ENCODE measurements at places on chromosomes 1 and 21. TPM values are rescaled to one million over a fixed set of nuclear protein-coding genes. Genes with fewer than 3 reads are reported as not detected.

- no peak for DNase-seq
These were observed 72.2 kb upstream of the CD34 start for GRCh38 chr1:207983044-207983635.

Gene PDE4DIP
- total RNA-seq, result 13.7 TPM

DNA sequence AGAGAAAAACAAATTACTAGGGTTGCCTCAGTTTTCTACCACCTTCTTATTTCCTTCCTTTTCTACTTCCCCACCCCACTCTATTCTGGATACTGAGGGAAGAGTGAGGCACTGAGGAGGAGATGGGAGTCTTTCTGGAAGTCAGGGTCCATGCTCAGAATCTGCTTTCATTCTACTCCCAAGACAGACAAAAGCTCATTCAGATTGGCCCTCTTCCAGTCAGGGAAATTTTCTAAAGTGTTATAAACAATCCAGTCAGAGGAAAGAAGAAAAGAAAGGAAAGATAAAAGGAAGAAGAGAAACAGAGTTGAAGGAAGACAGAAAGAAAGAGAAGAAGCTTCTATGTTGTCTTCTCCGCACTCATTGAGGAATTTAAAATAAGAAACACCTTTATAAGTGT is 228.6 kb downstream of the COP1 start:
- DNase-seq, result no peak

GRCh38 chr1:168483539-168483938 is 60.3 kb downstream of the XCL2 start:
- no peak for DNase-seq

DNA sequence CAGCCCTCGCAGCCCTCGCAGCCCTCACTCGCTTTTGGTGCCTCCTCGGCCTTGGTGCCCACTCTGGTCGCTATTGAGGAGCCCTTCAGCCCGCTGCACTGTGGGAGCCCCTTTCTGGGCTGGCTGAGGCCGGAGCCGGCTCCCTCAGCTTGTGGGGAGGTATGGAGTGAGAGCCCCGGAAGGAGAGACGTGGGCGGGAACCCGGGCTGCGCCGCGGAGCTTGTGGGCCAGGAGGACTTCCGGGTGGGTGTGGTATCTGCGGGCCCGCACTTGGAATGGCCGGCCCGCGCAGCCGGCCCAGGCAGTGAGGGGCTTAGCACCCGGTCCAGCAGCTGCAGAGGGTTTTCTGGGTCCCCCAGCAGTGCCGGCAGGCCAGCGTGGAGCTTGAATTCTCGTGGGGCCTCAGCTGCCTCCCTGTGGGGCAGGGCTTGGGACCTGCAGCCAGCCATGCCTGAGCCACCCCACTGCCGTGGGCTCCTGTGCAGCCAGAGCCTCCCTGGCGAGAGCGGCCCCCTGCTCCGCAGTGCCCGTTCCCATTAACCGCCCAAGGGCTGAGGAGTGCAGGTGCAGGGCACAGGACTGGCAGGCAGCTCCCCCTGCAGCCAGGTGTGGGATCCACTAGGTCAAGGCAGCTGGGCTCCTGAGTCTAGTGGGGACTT is 9.9 kb upstream of the CFHR2 start:
- DNase-seq, result no peak

Gene FTCD
- total RNA-seq, result 0.92 TPM

- DNase-seq, result no peak
These were observed 10.1 kb downstream of the HECTD3 start for GRCh38 chr1:45001011-45001481.

DNA sequence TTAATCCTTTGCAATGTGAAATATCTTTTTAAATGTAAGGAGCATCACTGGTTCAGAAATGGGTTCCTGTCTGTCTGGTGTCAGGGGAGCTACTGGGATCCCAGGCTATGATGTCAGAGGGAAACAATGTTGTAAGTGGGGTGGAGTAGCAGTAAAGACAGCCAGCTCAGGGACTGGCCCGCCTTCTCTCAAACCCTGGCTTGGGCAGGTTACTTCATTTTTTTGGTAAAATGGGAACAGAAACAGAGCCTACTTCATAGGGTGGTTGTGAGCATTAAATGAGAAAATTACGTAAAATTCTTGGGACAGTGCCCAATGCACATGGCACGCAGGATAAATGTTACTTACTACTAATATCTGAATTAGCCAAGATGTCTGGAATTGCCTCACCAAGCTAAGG is 30.7 kb upstream of the IL20 start:
- no peak for DNase-seq

DNA sequence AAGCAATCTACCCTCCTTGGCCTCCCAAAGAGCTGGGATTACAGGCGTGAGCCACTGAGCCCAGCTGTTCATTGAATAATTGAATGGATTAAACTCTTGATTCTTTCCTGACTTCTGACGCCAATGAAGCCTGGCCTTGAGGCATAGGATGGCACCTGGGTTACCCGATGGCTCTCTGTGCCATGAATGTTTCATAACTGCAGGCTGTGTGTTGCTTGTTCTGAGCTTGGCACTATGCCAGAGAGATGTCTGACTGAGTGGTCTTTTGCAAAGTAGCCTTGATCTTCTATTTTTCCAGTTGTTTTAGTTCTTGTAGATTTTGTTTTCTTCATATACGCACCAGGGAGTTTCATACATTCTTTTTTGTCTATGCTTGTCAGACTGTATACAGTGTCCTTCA is 38.5 kb upstream of the AK4 start:
- no peak for DNase-seq

- DNase-seq, result peak; percentile 81
These were observed 33.4 kb upstream of the TENT5B start for GRCh38 chr1:27045973-27046558.

DNA sequence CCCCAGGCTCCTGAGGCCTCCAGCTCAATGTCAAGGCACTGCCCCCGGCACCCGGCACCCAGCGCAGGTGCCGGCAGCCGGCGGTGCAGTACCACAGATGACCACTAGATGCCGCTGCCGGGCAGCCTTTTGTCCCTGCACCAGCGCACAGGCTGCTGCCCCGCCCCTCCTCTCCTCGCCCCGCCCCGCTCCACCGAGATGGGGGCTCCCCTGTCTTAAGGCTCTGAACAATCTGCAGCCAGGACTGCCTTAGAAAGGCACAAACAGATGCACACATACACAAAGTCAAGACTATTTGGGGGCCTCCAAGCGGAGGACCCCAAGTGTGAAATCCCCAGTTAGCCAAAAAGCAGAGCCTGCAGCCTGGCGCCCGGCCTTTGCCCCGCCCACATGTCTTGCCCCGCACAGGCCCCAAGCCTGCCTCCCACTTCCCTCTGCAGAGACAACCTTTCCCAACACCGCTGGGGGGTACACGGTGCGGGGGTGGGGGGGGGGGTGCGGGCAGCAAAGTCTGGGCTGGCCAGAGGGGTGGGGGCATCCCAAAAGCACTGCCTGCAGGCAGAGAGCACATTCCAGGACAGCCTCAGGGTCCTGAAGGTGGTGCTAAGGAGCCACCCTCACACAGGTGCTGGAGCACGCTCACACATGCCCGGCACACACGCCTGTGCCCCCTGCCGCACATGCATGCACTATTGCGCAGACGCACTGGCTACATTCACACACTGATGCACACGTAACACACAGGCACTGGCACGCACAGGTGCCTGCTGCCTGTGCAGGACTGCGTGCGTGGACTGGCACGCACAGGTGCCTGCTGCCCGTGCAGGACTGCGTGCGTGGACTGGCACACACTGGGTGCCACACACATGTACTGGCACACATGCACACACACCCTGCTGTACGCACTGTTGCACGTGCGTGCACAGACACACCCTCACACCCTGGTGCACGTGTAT is 37.1 kb downstream of the ARHGEF16 start:
- DNase-seq, result peak; percentile 86

Gene LEMD1
- 1.4 TPM for total RNA-seq

Gene PLA2G2D
- 0.12 TPM for total RNA-seq

Gene ANKRD35
- 2.1 TPM for total RNA-seq

GRCh38 chr1:116436611-116436970 is 63.5 kb downstream of the ATP1A1 start:
- no peak for DNase-seq

Gene ARTN
- total RNA-seq, result 0.72 TPM

Gene TRIM67
- not detected for total RNA-seq

Gene UBL4B
- not detected for total RNA-seq

- no peak for DNase-seq
These were observed 21.4 kb upstream of the LRRC38 start for GRCh38 chr1:13535227-13535626.

- no peak for DNase-seq
These were observed 6.5 kb downstream of the ARHGAP29 start for GRCh38 chr1:94230920-94231319.

Gene GPA33
- total RNA-seq, result not detected

GRCh38 chr1:207666342-207666741 is 21.4 kb downstream of the CR1L start:
- DNase-seq, result no peak

DNA sequence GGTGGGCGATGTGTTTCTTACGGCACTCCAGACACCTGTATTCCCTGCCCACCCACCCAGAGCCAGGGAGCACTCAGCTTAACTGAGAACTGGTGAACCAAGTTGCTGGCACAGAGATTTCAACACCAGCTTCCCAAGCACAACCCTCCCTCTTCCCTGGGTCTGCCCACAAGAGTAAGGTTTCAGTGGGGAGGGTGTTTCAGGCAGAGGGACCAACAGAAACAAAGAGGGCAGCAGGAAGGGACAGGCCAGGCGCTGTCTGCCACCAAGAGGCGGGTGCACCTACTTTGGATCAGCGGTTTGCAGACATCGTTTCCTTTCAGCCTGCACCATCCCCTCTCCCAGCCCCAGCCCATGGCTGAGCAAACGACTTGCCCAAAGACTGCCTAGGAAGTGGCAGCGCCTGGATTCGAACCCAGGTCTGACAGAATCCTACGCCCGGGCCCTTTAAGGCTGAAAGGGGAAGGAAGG is 21.9 kb upstream of the ALDH4A1 start:
- no peak for DNase-seq

Gene BLACAT1
- 0.08 TPM for total RNA-seq

DNA sequence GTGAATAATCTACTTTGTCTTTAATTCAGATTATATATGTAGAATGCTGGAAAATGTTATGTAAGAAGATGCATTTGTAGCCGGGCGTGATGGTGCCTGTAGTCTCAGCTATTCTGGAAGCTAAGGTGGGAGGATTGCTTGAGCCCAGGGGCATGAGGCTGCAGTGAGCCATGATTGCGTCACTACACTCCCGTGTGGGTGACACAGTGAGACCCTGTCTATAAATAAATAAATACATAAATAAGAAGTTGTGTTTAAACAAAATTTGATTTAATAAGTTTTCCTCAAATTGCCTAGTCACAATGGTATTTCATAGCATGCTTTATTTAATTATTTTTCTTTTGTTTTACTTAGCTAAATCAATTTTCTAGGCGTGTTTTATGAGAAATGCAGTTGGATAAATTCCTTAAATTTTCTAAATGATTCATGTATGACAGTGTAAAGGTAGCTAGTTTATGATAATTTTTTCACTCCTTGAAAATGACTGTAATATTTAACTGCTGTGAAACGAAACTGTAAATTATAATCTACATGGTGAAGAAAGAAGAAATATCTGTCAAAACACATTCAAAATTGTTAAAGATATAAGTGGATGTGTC is 232.6 kb downstream of the SRGAP2C start:
- DNase-seq, result no peak

GRCh38 chr1:36934061-36934460 is 100.3 kb downstream of the GRIK3 start:
- DNase-seq, result no peak

DNA sequence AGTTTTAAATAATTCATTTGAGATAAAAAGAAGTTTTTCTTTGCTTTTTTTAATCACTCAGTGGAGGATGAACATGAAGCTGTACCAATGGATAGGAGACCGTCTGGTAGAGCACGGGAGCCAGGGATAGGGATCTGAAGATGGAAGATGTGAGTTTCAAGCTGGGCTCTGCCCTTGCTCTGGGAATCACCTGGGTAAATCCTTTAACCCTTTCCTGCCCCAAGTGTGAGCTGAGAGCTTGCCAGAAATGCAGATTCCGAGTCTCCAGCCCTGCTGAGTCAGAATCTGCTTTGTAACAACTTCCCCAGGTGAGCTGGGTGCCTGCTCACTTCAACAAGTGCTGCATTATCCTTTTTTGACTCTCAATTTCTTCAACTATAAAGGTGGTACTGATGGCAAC is 44.1 kb downstream of the ERG start:
- DNase-seq, result no peak

Gene PIGM
- total RNA-seq, result 3.9 TPM

Gene CCDC190
- total RNA-seq, result not detected

Gene CBR3
- 8.4 TPM for total RNA-seq

DNA sequence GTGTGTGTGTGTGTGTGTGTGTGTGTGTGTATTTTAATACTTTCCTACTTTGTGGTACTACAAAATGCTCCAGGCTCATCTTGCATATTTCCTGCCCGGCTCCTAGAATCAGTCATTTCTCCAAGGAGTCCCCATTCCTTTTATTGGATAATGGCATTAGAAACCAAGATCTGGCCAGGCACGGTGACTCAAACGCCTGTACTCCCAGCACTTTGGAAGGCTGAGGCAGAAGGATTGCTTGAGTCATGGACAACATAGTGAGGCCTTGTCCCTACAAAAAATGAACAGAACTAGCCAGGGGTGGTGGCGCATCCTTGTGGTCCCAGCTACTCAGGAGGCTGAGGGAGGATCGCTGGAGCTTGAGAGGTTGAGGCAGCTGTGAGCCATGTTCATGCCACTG is 20.3 kb downstream of the EPB41 start:
- DNase-seq, result no peak

Gene FAM72D
- total RNA-seq, result not detected

- DNase-seq, result no peak
These were observed 94.6 kb downstream of the ATP6V1G3 start for GRCh38 chr1:198445872-198446271.

- DNase-seq, result no peak
These were observed 437.7 kb upstream of the OLFM3 start for GRCh38 chr1:102434421-102434820.

DNA sequence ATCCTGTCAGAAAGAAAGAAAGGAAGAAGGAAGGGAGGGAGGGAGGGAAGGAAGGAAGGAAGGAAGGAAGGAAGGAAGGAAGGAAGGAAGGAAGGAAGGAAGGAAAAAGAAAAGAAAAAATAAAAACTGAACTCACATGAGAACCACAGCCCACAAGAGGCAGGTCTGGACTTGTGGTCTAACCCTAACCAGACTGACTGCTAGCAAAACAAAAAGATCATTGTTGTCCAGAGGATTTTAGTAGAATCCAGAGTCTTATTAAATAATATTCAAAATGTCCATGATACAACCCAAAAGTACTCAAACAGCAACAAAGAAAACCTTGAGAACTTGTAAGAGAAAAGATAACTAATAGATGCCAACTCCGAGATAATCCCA is 4.7 kb upstream of the ITGB2 start:
- DNase-seq, result no peak

Gene TINAGL1
- 57.3 TPM for total RNA-seq

Gene OR2G3
- not detected for total RNA-seq

GRCh38 chr1:214289574-214290272 is 8.8 kb downstream of the SMYD2 start:
- no peak for DNase-seq

- DNase-seq, result no peak
These were observed 1.2 kb upstream of the ZNF124 start for GRCh38 chr1:247172996-247173395.

Gene C4BPB
- total RNA-seq, result 18.2 TPM

Gene TEX38
- not detected for total RNA-seq

GRCh38 chr1:117271959-117272358 is 61.2 kb upstream of the VTCN1 start:
- no peak for DNase-seq
